ENCODE measurements at places on chromosomes 5 and 9.

- no peak for DNase-seq
Observed at GRCh38 chr5:87572611-87573010, 159.9 kb upstream of the CCNH start.

GRCh38 chr5:169717288-169717687 lies 80.2 kb downstream of the DOCK2 start:
- DNase-seq = no peak

DNA sequence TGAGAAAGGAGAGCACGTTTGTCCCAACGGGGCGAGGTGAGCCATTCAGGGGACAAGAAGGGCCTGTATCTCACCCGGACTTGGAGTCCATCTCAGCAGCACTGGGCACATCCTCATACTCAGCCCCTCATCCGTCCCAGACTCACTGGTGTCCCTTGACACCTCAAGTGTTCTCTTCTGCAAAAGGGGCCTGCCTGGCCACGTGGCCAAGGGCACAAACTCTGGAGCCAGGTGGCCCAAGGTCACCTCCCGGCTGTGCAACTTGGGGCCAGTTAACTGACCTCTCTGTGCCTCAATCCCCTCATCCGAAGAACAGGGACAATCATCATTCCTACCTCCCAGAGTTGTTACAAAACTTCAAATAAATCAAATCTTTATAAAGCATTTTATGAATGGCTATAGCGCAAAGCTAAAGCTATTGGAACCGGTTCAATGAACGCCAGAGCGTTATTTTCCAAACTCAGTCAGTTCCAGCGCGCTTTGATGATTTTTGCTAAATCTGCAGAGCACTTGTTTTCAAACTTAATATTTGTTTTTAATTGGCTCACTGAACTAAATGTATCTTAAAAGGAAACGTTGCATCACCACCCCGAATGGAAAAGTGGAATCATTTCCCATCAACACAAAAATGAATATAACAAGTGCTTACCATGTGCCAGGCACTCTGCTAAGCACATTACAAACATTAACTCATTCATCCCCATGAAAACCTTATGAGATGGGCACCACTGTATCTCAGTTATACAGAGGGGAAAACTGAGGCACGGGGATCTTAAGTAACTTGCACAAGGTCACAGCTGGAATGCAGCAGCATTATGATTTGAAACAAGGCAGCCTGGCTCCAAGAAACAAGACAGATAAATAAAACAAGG lies 49.3 kb downstream of the DUSP1 start:
- peak; percentile 81 for DNase-seq

DNA sequence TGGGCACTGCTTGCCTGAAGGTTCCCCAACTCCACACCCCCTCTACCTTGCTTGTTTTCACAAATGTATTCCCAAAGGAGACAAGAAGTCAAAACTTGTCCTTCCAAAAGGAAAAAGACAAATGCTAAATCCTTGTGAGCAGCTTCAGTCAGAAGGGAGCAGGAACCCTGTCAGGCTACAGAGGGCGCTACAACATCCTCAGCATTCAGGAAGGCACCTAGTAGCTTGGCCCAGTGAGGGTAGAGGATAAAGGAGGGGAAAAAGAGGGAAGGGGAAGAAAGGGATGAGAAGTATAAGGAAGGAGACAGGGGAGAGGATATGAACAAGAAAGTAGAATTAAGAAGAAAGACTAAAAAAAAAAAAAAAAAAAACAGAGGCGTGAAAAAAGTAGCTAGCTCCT lies 97.5 kb downstream of the MLLT3 start:
- DNase-seq = no peak

DNA sequence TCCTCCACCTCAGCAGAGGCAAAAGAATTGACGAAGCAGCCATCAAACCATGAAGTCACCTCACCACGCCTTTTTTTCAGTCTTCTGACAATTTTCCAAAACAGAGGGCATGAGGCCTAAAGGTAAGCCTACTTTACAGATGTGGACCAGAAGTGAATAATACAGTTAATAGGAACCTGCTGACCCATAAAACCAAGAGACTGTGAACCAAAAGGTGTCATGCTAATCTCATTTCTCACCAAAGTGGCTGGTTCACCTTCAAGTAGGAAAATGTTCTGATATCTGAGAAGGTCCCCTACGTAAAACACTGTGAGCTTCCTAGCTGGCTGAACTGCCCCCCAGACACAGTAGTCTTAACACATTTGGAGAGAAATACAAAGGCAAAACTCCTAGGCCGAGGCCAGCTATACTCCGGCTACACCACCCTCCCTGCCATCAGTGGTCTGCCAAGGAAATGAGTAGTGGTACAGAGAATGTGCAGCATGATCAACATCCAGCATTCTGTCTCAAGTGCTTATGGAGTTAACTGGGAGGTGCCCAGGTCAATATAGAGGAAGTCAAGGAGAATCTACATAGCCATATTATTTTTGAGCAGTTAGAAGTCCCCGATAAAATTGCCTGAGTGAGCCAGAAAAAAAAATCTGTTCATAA lies 19.3 kb upstream of the F2RL2 start:
- DNase-seq = no peak

- DNase-seq = no peak
Observed at GRCh38 chr5:152378730-152379129, 26.3 kb downstream of the NMUR2 start.
